GM20000 (cell line): ENCODE measurements at places on chromosomes 11 and 22.

GRCh38 chr11:70595016-70595415 is 196.7 kb downstream of the CTTN start:
- DNase-seq, result no peak

DNA sequence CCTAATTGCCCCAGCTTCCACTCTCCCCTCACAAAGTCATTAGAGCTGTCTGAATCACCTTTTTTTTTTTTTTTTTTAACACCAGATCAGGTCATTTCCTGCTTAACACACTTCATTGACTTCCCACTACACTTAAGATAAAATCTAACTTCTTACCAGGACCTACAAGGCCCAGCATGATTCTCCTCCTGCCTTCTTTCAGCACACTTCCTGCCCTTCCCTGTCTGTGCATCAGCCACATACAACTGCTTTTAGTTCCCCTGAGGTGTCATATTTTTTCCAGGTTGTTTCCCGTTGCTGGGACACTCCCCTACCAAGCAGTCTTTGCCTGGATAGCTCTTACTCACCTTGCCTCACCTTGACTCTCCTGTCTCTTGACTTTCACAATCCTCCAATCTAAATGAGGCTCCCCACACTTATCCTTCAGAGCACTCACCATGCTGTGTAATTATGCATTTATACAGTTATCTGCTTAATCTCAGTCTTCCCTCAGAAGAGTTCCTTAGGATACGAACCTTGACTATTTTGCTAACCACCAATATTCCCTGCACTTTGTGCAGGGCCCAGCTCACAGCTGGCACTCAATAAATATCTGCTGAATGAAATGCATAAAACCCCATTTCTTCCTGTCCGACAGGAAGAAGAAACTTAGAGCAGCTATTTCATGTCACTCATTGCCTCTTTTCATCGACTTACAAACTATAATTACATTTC is 96.6 kb upstream of the AKIP1 start:
- DNase-seq, result peak; percentile 44

DNA sequence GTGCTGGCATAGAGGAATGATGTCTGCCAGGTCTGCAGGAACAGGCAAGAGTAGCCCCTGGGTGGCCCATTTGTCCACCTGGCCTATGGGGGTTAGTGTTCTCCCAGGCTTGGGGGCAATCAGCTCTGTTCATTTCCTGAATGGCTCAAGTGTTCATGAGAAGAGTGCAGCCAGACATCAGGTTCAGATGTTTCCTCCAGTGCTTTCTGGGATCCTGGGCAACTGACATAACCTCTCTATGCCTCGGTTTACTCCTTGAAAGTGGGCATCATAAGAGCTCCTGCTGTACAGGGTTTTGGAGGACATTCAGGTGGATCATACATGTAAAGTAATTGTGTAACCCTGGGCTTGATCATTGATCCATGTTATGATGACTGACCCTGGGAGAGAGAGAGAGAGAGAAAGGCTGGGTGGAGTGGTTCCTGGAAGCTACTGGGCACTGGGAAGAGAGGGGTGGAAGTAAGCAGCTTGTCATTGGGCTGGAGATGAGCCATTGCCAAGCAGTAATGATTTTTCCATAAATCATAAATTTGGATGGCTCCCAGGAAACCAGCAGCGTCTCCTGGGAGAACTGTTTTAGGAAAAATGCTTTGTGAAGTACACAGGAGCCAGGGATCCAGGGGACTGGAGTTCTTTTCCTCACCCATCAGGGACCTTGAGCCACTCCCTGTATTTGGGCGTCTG is 30.2 kb upstream of the ACCSL start:
- no peak for DNase-seq

DNA sequence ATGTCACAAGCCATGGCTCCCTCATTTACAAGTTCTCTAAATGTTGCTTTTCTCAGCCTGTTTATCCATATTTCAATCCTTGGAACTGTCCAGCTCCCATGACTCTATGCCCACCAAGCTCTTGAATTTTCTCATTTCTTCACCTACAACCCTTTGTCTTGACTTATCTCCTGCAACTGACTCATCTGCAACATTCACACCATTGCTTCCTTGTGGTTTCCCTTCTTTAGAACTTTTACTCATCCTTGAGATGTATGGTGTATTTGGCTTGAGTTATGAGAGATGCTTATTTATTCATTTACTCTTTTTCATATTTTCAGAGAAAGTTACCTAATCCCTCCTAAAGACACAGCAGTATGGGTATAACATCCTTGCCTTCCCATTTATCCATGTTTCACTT is 18.8 kb downstream of the TRIM34 start:
- DNase-seq, result no peak

DNA sequence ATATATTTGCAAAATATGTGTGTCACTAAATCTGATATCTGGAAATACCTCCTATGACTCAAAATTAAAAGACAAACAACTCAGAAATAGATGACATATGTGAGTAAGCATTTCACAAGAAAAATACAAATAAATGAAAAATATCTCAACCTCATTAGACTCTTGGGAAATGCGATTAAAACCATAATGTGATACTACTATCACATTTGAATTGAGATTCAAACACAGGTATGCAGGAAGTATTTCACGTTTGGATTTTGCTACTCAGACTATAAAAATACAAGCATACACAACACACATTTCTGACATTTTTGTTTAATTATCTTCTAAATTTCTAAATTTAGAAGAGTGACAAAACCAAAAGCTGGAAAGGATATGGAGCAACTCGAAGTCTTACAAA is 811.9 kb upstream of the LRRC4C start:
- no peak for DNase-seq
